ENCODE measurements at places on chromosomes 6 and 20. TPM values are rescaled to one million over a fixed set of nuclear protein-coding genes. Genes with fewer than 3 reads are reported as not detected.

Gene PEX3
- total RNA-seq = 27.1 TPM

Gene LINC00237
- total RNA-seq = not detected

Gene DDO
- total RNA-seq = 1.3 TPM

Gene NOX3
- total RNA-seq = not detected

Gene DLGAP4
- total RNA-seq = 113 TPM

Gene EDN1
- total RNA-seq = 35.0 TPM

Gene PI16
- 91.7 TPM for total RNA-seq

Gene TGM3
- not detected for total RNA-seq

Gene IMPG1
- not detected for total RNA-seq
